ENCODE measurements at places on chromosomes 7 and 10. TPM values are rescaled to one million over a fixed set of nuclear protein-coding genes. Genes with fewer than 3 reads are reported as not detected.

Gene CFAP46
- not detected for total RNA-seq

Gene FEZF1
- total RNA-seq = not detected

Gene PCDH15
- not detected for total RNA-seq

Gene NRF1
- 38.1 TPM for total RNA-seq
